Aorta (tissue), 5 donors: ENCODE measurements at places on chromosomes 7 and 10. TPM values are rescaled to one million over a fixed set of nuclear protein-coding genes. Genes with fewer than 3 reads are reported as not detected.
A peak's percentile ranks its signal among the peaks of the same experiment; 100 is the strongest.

AGBL3 gene
- 8.8 TPM for total RNA-seq

GSTO2 gene
- total RNA-seq: 3.5 TPM

VAX1 gene
- not detected for total RNA-seq

PRXL2A gene
- total RNA-seq: 39.7 TPM

SEC23IP gene
- 52.0 TPM for total RNA-seq

PRSS37 gene
- total RNA-seq: not detected

SMKR1 gene
- not detected for total RNA-seq

NPFFR1 gene
- 0.06 TPM for total RNA-seq

EPHB4 gene
- 44.8 TPM for total RNA-seq

CYP2C19 gene
- not detected for total RNA-seq

DNA sequence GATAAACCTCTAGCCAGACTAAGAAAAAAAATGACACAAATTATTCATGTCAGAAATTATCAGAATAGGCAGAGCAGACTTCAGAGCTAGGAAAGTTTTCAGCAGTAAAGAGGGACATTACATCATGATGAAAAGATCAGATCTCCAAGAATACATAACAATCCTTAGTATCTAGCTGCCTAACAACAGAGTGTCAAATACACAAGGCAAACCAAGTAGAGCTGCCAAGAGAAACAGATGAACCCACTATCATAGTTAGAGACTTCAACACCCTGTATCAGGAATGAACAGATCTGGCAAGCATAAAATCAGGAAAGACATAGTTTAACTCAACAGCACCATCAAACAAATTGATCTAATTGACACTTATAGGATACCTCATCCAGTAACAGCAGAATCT, 92.3 kb downstream of the NKX6-2 start:
- no peak for DNase-seq

DNA sequence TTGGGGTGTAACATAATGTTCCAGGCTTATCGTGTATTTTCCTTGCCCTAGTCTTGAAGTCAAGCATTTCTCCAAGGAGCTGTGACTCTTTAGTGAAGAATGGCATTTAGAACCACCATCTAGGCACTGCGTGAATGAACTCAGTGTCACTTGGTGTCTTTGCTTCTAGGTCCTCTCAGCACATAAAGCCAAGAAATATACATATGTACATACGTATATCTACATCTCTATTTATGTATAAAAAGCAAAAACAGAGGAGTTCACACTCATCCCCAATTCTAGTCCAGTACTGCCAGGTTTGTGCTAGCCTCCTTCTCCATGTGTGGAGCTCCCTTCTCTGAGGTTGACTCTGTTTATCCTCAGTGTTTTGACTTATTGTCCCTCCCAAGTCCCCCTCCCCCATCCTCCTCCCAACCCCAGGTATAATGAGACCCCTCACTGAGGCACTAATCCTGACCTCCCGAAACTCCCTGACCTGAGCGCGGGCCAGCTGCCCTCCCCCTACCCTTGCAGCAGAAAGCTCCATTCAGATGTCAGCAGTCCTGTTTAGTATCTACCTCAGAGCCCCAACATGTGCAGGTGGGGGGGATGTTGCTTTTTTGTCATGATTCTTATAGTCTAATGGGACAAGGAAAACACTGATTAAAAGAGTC, 61.5 kb downstream of the GDI2 start:
- DNase-seq: no peak

GRCh38 chr7:105028004-105028403, 14.0 kb downstream of the KMT2E start:
- no peak for DNase-seq

DNA sequence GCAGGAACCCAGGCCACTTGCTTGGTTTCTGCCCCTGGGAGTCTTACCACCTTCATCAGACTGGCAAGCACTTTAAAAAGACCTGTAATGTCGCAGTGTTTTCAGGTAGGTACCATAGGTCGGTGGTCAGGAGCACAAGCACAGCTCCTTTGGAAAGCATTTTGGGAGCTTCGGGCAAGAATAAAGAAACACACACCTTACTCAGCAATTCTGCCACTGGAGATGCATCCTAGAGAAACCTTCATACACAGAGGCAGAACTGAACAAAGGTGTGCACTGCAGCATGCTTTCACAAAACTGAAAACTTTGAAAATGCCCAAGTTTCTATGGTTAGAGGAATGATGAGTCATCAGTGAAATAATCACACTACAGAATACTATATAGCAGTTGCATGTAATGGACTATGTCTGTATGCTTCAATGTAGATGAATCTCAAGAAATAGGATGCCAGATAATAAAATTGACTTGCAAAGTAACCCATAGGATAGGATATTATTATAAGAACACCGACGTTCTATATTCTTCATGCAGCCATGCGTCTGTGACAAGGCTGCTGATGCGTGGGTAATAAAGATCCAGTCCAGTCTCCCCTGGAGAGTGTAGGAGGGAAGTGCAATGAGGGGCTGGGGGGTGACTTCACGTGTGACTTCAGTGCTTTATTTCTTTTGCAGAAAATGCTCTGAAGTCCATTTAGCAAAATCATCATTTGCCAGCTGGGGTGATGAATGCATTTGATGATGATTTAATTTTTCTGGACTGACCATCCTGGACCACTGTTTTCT, 309.5 kb downstream of the WDR37 start:
- DNase-seq: no peak

DNA sequence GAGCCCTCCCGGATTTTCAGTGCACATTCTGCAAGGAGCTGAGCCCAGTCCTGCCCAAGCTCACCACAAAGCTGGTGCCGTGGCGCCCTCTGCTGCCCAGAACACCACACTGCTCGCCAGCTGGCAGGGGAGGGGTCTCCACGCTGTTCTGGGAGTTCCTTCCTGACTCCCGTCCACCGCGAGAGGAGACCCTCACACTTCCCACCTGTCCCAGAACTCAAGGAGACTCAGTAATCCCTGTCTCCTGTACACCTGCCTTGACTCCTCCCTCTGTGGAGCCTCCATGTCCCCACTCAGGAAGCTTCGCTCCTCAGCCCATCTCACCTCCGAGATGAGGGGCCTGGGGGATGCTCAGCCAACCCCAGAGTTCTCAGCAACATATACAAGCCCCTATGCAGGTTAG, 11.3 kb downstream of the C10orf105 start:
- peak; percentile 88 for DNase-seq

- DNase-seq: peak; percentile 30
Measured at GRCh38 chr10:86663046-86663345, 5.3 kb upstream of the LDB3 start.

DNA sequence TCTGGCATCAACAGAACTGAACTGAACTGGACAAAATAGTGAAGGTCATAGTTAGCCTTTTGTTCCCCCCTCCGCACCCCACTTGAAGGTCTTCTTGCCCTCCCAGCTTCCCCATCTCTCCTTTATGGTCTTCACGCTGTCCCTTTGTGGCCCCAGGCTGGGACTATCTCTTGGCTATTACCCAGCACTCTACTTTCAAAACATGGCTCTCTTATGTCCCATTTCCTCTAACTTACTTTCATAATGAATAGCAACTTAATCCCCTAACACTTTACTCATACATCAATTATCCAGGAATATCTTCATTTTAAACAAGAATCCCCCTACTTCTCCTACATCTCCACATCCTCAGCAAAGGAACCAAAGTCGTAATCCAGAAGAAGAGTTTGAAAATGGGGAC, 135.3 kb upstream of the ITGB1 start:
- no peak for DNase-seq

GRCh38 chr10:3186368-3186767, 13.8 kb upstream of the PITRM1 start:
- no peak for DNase-seq

DNA sequence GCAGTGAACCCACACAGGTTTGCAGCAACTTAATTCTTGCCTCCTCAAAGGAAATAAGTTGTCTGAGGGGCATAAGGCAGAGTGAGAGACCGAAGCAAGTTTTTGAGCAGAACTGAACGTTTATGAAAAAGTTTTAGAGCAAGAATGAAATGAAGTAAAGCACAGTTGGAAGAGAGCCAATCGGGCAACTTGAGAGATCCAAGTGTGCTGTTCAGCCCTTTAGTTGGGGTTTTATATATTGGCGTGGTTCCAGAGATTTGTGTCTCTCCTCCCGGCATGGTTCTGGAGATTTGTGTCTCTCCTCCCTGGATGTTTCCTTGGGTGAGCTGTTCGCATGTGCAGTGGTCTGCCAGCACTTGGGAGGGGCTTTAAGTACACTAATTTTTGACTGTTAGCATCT, 141.4 kb upstream of the DGKB start:
- DNase-seq: no peak

- no peak for DNase-seq
Measured at GRCh38 chr7:81846398-81846797, 76.6 kb upstream of the HGF start.

DNA sequence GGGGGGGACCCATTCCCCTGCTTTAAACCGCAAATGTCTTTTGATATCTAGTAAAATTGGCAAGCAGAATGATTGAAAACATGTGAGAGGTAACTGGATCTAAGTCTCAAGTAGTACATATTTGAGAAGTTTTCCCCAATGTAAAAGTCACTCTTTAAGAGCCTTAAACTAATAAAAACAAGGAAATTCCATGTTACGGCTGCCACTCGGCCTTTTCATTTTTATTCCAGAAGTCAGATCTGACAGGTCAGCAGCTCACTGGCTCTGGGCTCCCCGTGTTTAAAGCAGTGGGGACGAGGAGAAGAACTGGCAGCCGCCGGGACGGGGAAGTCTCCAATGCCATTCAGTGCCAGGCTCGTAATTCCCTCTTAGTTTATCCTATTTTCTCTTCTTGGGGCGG, 80.7 kb downstream of the CUX1 start:
- DNase-seq: no peak

DNA sequence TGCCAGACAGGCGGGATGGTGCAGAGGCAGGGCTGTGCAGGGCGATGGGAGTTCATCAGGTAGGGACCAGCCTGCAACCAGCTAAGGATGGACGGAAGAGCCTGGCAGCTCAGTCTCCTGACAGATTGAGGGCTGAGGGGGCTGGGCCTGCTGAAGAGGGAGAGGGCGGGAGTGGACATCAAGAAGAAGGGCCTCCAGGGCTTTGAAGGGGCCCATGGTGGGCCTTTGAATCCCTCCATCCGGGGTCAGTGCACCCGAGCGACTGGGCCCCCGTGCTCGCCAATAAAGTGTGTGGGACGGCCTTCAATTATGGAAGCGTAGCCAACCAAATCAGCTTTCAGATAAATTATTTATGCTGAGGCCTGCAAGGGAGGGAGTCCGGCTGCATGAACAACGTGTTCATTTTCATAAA, 431.2 kb downstream of the RPS24 start:
- no peak for DNase-seq
